ENCODE measurements at places on chromosomes 16 and 17.

DNA sequence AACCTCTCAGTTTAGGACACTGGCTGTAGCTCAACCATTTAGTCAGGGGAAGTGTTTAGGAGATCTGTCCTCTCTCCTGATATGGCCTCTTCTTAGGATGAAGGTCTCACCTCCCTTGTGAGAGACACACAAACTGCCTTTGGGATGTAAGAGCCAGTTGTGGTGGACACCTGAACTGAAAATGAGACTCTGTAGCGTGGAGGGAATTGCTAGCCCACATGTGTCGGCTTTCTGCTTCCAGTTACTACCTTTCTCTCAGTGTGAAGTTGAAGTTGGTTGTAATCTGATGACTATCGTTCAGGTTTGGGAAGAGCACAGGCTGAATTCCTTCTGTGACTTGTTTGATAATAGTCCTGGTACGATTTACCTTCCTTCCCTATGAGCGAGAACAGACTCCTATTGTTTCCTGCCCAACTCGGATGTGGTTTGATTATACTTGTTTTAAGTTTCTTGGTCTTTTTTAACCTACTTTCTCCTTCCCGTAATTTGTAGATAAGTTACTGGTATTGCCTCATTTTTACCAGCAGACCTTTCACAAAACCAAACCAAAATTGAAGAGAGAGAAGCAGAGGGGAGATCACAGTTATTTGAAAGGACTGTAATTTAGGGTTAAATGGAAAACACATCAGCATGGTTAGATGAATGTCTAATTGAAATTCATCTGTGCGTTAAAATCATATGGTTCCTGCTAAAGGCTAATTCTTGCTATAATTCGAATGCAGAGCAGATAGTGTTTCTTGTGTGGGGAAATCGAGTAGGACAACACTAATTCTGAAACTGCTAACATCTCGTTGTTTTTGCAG lies 43.2 kb downstream of the CLEC16A start:
- DNase-seq: peak; percentile 55

GRCh38 chr16:84690088-84690819 lies 9.5 kb upstream of the USP10 start:
- DNase-seq: peak; percentile 44

GRCh38 chr17:73411313-73411747 lies 99.5 kb upstream of the CDC42EP4 start:
- no peak for DNase-seq

GRCh38 chr17:78558989-78559388 lies 18.2 kb downstream of the DNAH17 start:
- no peak for DNase-seq

- DNase-seq: peak; percentile 91
Measured at GRCh38 chr16:58409316-58409973, 17.2 kb downstream of the GINS3 start.

- no peak for DNase-seq
Measured at GRCh38 chr17:64978138-64978537, 58.9 kb upstream of the LRRC37A3 start.

GRCh38 chr17:50149417-50150353 lies 792 bp downstream of the PPP1R9B start:
- DNase-seq: peak; percentile 37

DNA sequence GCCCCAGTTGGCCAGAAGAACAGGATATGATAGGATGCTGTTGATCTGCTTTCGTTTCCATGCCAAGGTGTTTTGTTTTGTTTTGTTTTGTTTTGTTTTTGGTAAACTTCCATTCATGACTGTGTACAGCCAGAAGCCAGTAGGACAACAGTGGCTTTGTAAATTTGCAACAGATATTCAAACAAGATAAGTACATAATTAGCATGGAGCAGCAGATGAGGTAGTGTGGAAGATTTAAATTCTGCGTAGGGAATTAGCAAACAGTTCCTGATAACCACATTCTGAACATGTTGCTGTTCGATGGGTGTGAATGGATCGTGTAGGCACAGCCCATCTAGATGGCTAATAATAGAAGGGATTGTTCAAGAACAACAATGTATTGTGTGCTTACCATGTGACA lies 1080.1 kb upstream of the RBFOX1 start:
- no peak for DNase-seq

DNA sequence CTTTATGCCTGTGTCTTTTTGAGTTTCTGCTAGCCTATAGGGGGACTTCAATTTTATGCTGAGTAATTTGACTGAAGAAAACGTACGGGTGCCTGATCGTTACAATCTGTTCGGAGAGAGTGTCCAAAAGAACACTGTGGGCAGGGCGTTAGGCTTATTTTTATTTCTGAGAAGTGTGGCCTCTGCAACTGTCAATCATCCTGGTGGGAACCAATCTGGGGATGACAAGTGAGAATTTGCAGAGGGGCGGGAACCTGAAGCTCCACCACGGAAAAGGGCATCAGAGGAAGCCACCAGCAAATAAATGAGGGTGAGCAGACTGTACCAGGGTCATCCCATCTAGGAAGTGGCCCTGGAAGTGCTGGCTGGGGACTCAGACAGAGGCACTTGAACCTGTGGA lies 12.0 kb upstream of the CDYL2 start:
- no peak for DNase-seq

- DNase-seq: no peak
Measured at GRCh38 chr17:35171834-35172233, 22.4 kb downstream of the SLC35G3 start.

DNA sequence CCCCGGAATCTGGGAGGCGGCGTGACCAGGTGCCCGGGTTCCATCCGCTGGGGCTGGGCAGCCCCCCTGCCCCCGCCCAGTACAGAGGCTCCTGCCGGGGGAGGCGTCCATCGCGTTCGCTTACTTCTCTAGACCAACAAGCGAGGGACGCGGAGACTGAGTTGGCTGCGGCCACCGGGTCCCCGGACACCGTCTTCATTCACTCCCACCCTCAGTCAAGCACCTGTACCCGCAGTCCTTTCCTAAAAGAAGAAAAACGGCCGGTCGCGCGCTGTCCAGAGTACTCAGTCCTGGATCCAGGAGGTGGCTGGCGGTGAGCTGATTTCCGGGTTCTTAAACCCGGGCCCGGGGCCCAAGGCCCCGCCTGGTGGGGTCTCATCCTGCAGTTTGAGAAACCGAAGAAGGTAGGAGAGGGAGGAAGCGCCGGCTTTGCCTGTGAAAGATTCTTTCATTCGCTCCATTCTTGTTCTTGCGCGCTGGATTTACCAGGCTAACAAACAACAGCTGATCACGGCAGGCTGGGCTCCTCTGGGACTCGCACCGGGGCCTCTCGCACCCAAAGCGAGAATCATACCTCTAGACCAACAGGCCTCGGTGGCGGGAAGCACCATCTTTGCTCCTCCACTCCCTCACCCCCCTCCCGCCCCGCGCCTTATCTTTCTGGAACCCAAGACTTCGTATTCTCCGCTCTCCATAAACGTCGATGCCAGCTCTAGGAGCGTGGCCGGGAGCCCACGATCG lies 17.4 kb upstream of the OR1F1 start:
- no peak for DNase-seq

DNA sequence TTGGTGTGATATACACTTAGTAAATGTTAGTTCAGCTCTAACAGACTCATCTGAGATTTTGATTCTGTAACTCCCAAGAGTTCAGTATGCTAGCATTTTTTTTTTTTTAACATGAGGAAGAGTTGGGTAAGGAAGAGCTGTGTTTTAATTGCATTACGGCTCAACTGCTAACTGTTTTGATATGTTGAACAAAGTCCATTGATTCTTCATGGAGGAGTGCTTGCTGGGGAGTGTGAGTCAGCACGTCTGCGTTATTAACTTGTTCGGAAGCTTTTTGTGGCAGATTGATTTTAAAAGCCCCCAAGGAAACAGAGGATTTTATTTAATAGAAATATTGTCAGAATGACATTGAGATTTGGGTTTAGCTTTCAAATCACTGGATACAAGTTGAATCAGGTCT lies 45.8 kb downstream of the PITPNC1 start:
- peak; percentile 21 for DNase-seq

DNA sequence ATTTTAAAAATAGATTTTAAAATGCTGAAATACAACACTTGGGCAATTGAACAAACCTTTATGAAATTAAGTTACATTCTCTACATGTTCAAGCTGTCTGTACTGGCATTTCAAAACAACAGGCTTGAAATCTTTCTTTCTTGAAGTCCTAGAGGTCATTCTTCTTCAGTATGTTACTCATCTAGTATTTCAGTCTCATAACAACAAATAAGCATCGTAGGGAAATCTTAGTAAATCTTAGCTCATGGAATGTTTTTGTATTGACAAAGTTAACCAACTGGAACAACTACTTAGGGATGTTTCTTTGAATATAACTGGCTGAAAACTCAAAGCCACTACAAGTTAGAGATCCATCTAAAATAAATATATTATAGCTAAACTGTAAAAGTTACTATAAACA lies 96.6 kb downstream of the KIF2B start:
- DNase-seq: no peak

DNA sequence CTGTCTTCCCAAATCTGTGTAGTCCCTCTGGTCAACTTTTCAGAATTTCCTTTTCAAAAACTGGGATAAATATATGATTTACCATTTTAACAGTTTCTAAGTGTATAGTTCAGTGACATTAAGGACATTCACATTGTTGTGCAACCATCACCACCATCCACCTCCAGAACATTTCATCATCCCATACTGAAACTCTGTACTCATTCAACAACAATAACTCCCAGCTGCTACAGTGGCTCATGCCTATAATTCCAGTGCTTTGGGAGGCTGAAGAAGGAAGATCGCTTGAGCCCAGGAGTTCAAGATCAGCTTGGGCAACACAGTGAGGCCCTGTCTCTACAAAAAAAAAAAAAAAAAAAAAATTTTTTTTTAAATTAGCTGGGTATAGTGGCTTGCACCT lies 131.0 kb downstream of the AATF start:
- no peak for DNase-seq

DNA sequence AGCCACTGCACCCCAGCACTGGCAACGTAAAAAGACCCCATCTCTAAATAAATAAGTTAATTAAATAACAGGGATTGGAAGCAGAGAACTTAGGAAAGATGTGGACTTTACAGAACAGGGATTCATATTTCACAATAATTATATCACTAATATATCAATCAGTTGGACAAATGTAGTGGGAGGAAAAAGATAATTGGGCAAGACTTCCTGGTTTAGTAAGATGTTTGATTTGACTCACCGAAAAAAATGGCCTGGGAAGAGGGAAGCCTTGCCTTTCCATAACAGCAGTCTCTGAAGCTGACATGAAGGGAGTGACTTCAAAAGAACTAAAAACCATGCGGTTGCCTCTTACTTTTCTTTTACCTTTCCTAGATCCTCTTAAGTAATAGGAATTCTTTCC lies 15.2 kb upstream of the C17orf78 start:
- DNase-seq: no peak

DNA sequence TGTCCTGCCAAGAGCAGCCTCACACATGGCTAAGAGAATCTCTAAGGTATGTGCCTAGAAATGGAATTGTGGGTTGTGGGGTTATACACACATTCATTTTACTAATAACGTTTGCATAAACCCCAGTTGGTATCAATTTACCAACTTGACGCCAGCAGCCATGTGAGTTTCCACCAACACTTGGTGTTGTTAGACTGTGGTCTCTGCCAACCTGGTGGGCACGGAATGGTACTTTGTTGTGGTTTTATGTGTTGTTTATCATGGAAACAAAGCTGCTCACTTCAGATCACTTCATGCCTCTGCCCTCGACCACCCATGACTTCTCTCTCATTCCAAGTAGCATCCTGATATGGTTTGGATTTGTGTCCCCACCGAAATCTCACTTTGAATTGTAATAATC lies 152.0 kb upstream of the CDC42EP4 start:
- no peak for DNase-seq

DNA sequence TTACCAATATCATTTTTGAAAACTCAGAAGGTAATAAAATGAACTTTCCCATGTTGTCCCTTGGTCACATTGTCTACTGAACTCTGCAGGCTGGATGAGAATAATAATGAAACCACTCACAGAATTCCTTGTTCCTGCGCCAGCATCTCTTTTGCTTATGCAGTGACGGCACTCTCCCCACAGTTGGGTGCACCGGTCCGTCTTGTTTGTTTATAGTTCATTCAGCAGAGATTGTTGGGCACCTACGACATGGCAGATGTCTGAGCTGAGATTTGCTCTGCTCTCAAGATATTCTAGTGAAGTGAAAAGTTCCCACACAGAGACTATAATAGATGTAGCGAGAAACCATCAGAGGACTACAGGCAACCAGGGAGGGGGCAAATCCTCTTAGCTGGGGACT lies 375.7 kb upstream of the CDH11 start:
- peak; percentile 79 for DNase-seq

GRCh38 chr17:74325376-74325742 lies 667 bp upstream of the KIF19 start:
- DNase-seq: no peak

- DNase-seq: no peak
Measured at GRCh38 chr17:77321649-77322513, 181.1 kb downstream of the SEC14L1 start.

DNA sequence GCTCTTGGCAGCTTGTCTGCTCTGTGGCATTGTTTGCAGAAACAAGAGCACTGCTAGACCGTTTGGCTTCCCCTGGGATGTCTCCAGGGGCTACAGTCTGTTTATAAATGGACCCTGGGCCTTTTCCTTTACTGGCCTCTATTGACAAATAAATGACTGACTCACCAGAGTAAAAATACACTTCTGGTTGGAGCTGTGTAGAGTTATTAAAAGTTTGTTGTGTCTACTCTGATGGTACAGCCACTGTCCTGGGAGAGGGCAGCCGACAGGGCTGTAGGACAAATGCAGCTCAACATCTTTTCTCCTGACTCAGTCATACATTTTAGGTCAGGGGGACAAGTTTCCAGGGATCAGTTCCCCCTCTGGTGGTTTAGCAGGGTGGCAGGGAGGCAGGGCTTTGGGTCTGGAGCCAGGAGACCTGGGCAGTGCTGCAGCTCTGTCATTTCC lies 30.0 kb downstream of the FOXL1 start:
- no peak for DNase-seq

- DNase-seq: no peak
Measured at GRCh38 chr16:72847187-72848027, 200.5 kb downstream of the ZFHX3 start.

DNA sequence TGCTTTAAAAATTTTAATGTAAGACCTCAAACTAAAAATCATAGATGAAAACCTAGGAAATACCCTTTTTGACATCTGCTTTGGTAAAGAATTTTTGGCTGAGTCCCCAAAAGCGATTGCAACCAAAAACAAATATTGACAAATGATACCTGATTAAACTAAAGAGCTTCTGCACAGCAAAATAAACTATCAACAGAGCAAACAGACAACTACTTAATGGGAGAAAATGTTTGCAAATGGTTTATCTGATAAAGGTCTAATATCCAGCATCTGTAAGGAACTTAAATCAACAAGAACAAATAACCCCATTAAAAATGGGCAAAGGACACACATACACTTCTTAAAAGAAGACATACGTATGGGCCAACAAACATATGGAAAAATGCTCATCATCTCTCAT lies 242.5 kb downstream of the BCAS3 start:
- no peak for DNase-seq

- no peak for DNase-seq
Measured at GRCh38 chr17:50944902-50945720, 79.0 kb upstream of the TOB1 start.

All from astrocyte (in vitro differentiated cells and primary cell).